Progenitor cell of endocrine pancreas (in vitro differentiated cells): ENCODE measurements at places on chromosomes 6 and 20.
A peak's percentile ranks its signal among the peaks of the same experiment; 100 is the strongest.

DNA sequence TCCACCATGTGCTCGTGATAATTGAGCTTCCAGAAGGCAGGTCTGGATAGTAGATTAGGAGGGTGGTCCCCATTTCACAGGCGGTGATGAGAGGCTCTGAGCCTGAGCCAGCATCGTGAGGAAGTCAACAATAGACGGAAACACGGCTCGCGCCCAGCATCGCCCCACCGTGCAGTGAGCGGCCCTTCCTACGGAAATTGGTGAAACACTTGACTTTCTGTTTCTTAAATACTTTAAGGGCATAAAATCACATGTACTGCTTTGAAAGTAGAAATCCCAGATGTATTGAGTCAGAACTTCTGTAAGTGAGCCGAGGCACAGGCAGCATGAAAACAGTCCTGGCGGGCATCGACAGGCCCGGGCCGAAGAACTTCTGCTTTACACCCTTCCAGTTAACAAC lies 4.3 kb upstream of the KIF25 start:
- no peak for DNase-seq

DNA sequence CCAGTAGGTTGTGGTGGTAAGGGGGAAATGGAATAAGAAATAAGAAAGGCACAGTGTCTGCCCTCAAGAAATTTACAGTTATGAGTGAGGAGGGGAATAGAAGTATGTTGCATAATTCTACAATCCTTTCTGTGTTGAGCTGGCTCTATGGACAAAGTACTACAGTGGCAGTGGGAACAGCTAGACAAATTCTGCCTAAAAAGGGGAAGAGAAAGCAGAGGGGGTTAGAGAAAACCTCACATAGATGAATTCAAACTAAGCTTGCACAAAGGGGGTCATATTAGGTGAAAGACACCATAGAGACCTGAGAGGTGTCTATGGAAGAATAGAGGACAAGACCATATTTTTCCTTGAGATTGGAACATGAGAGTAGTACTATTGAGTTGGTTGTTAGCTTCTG lies 146.9 kb upstream of the VGLL2 start:
- DNase-seq = no peak

GRCh38 chr20:41903586-41903985 lies 285.4 kb upstream of the CHD6 start:
- DNase-seq = no peak

- DNase-seq = no peak
Observed at GRCh38 chr6:27806981-27807440, 105.2 kb downstream of the OR2B2 start.

DNA sequence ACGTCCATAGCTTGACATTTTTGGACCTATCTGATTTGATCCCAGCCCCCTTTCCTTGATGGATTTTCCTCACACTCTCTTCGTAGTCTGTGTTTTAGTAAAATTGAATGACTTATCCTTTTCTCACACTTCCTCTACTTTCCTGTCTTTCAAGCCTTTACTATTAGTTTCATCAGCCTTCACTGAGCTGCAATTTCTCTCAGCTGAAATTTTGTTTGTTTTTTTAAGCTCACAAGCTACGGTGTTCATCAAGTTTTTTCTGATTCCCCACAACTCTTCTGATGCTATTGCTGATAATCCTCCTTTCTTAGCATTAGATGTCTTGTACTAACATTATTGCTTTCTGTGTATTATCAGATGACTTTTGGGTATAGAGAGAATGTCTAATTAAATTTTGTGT lies 263.7 kb downstream of the TBX18 start:
- no peak for DNase-seq

GRCh38 chr6:150891888-150892485 lies 26.5 kb downstream of the MTHFD1L start:
- peak; percentile 46 for DNase-seq

DNA sequence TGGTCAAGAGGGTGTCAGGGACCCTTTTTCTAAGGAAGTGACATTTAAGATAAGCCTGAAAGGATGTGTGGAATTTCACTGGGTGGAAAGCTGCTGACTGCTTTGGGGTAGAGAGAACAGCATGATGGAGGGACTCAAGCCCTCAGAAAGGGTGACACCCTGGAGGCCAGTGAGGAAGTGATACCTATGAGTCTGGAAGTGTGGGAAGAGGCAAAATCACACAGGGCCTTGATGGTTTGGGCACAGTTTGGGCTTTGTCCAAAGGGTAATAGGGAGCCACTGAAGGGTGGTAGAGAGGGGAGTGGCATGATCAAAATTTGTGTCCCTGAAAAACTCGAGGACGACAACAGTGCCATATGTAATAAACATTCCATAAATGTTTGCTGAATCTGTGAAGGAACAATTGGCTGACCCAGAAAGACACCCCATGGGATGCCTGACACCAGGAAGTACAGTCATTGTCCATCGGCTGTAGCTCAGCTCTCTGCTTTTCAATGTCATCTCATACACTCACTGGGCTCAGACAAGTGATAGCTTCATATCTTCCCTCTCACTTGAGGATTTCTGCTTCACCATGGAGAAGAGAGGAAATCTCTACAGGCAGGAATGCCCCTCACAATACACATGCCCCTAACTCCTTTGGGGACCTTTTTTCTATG lies 21.3 kb downstream of the CASS4 start:
- no peak for DNase-seq

DNA sequence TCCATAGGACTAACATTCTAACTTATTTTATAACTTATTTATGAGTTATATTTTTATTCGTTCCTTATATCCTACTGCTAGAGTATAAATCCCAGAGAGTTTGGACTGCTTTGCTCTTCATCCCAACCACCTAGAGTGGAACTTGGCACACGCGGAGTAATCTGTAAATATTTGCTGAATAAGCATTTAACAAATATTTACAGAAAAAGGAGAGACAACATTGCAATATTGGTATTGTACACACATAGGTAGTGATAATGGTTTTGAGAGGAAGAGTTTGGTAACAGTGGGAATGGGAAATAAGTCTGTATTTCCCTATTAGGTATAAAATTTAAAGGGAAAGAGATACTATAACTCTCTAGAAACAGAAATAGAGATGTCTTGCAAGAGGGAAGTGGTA lies 634.8 kb upstream of the CITED2 start:
- no peak for DNase-seq

GRCh38 chr20:60715172-60715571 lies 536.9 kb upstream of the CDH4 start:
- no peak for DNase-seq

- no peak for DNase-seq
Observed at GRCh38 chr6:160831739-160832138, 129.7 kb downstream of the PLG start.

DNA sequence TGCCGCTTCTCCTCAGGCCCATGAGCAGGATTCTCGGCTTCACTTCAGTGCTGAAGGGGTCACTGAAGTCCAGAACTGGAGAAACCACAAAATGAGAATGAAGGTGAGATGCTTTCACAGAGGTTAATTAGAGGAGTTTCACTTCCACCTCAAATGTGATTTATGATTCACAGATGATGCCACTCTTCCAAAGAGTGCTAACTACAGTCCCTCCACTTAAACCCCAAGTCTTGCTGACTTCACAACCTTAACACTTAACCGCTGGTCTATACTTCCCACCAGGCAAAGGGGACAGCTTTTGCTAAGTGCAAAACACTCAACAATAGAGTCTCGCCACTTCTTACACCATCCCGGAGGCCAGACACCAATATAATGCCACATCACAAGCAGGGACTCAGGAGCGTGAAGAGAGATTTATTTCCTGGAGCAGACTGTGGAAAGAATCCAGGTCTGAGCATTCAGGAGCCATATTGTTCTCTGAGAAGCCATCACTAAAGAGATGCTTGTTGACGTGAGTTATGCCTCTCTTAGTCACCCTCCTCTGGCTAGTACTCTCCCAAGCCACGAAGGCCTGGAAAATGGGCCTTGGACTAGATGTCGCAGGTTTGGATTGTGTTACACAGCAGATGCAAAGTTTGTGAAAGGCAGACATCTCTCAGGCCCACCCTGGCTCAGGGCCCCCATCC lies 24.4 kb downstream of the RRAGD start:
- DNase-seq = no peak

GRCh38 chr20:58407966-58408557 lies 19.0 kb downstream of the VAPB start:
- DNase-seq = no peak

DNA sequence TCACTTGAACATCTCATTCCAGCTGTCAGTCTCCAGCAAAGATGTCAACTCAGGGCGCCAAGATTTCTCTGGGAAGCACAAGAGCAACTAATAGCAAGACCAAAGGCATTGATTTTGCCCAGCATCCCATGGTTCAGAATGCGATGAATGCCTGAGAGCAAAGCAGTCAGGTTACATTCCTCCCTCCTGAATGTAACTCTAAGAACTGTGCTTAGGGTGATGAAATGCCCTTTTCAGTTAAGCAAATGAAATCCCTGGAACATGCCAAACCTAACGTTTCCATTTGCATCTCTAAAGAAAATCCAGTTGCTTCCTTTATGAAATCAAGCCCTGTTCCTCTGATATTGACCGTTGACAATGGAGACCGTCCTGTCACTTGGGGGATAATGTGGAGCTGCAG lies 224.0 kb upstream of the PLN start:
- DNase-seq = no peak

- DNase-seq = no peak
Observed at GRCh38 chr6:44668976-44669934, 281.7 kb downstream of the CDC5L start.

DNA sequence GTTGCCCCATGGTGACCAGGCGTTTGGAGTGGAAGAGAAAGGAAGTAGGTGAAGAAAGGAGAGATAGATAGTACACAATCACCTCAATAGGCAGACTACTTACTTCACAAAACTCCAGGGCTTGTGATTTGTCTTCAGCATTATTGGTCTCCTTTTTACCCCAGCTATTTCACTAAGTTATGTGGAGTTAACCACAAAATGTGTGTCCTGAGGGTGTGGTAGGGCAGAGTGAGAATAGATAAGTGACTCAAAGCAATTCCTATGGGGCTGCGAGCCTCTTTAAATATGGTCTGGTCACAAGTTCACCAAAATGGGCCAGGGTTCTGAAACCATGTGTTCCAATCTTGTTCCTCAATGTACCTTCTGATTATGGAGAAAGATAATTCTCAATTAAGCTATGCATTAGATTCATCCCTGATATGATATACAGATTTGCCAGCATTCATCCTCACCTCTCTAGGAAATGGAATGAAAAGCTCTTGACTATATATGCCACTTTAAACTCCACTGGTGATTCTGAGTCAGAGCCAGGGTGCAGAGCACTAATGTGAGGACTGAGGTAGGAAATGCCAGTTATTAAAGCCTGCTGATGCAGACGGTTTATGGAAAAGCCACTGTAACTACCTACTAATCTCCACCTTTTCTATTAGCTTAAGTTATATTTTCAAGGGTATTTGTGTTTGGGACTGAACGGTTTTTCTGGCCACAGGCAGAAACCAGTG lies 310.6 kb upstream of the MANEA start:
- no peak for DNase-seq

DNA sequence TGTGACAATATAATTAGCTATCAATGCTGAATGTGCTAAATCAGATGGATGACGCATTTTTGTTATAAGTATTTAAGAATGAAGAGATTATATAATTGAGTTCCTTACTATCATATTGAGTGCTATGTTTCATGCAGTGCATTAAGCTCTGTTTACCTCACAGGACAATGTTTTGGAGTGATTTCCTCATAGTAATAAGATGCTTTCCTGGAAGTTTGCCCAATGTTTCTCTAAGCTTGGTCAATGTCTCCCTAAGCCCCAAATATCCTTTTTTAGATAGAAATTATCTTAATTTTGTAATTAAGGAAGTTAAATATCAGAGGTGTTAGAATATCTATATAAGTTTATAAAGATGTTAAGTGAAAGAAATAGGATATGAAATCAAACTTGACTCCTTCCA lies 489.6 kb downstream of the MMUT start:
- DNase-seq = no peak

- no peak for DNase-seq
Observed at GRCh38 chr6:145532361-145532760, 203.0 kb downstream of the EPM2A start.

GRCh38 chr6:56716229-56716628 lies 73.5 kb upstream of the DST start:
- no peak for DNase-seq

DNA sequence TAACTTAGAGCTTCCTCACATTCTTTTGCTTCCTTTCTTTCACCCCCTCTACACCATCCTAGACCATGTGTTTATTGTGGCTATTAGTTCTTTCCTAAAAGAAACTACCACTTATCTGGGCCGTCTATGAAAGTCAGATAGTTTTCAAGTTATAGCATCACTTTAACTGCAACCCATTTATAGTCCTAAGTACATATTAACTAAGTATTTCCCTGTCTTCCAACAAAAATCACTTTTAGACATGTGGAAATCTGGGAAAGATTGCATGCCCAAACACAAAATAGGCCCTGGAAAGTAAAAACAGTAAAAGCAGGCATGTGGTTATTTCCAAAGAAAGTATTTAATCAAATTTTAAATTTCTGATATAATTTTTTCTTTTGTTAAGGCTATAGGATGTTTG lies 5.5 kb downstream of the MYLIP start:
- DNase-seq = no peak

GRCh38 chr6:38599261-38599660 lies 40.5 kb downstream of the BTBD9 start:
- DNase-seq = no peak

- DNase-seq = no peak
Observed at GRCh38 chr6:27281105-27281539, 31.0 kb downstream of the POM121L2 start.

GRCh38 chr20:50229156-50229607 lies 38.6 kb downstream of the CEBPB start:
- no peak for DNase-seq

DNA sequence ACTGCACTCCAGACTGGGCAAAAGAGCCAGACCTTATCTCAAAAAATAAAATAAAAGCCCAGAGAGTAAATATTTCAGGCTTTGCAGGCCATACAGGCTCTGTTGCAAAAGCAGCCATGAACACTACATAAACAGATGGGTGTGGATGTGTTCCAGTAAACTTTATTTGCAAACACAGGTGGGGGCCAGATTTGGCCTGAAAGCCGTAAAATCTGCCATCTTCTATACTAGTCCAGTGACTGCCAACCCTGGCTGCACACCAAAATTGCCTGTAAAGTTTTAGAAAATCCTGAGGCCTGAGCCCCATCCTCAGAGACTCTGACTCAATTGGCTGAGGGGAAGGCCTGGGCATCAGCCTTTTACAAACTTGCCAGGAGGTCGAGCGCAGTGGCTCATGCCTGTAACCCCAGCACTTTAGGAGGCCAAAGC lies 103.6 kb downstream of the ZMYND8 start:
- no peak for DNase-seq

DNA sequence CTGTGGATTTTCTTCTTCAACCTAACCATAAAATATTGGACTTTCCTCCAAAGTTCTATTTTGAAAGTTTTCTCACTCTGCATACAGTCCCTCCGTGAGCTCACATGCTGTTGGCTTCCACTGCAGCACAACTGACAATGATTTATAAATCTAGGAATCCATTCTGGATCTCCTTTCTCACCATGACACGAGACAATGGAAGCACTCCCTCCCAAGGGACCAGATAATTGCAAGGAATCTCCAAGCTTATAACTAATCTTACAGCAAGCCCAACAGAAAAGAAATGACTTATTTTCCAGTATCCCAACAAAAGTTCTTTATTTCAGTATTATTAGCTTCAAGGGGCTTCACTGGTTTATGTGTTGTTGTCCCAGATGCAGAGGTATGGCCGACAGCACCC lies 729.0 kb downstream of the RFPL4B start:
- no peak for DNase-seq
